ENCODE measurements at places on chromosomes 6 and 20.

- no peak for DNase-seq
Observed at GRCh38 chr6:160137130-160137988, 15.7 kb downstream of the SLC22A1 start.

- no peak for DNase-seq
Observed at GRCh38 chr6:17315262-17315661, 34.1 kb downstream of the RBM24 start.

DNA sequence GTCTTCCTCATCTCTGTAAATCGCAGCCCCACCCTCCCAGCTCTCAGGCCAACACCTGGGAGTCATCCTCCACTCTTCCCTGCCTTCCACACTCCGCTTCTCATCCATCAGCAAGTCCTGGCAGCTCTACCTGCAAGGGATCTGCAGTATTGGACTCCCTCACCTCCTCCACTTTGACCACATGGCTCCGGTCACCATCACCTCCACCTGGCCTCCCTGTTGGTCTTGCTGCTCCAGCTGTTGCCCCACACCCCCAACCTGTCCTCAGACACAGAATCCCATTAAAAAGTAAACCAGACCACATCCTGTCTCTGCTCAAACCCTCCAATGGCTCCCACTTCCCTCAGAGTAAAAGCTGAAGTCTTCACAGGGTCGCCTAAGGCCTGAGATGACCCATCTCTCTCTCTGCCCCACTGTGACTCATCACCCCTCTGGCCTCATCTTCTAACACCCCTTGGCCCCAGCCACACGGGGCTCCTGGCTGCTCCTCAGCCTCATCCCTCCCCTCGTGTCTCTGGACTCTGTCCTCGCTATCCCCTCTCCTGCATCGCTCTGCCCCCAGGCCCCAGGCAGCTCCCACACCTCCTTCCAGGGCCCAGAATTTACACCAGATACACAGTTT, 185.1 kb upstream of the SULF2 start:
- DNase-seq = no peak

GRCh38 chr6:46103441-46104115, 26.2 kb upstream of the ENPP4 start:
- no peak for DNase-seq

- DNase-seq = no peak
Observed at GRCh38 chr6:140366991-140367390, 992.5 kb upstream of the CITED2 start.

GRCh38 chr6:9461188-9461587, 953.7 kb downstream of the TFAP2A start:
- no peak for DNase-seq

DNA sequence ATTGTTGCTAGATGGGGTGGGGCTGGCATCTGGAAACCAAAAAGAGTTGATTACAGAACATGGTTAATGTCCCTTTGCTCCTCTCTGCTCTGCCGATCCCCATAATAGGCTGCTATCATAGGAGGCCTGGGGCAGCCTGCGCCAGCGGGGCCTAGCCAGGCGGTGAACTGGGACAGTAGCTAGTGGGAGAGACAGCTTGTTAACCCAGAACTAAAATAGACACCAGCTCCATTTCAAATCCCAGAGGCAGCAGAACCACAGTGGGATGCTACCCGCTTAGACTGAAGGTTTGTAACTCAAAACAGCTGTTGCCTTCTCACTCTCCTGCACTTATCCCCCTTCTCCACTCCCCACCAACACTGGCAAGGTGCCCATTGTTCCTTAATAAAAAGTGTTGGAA, 98.5 kb downstream of the SSR1 start:
- no peak for DNase-seq

DNA sequence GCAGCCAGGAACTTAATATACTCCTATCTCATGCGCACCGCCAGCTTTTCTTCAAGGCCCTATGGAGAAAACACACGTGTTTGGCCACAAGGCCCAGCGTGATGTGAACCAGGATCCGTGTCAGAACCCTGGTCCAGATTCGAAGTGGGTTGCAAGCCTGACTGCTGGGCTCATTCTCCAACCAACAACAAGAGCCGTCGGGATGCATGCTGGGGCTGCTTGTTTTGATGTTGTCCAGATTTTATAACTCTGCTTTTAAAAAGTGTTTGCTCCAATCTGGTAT, 463 bp upstream of the SLC22A2 start:
- DNase-seq = no peak

DNA sequence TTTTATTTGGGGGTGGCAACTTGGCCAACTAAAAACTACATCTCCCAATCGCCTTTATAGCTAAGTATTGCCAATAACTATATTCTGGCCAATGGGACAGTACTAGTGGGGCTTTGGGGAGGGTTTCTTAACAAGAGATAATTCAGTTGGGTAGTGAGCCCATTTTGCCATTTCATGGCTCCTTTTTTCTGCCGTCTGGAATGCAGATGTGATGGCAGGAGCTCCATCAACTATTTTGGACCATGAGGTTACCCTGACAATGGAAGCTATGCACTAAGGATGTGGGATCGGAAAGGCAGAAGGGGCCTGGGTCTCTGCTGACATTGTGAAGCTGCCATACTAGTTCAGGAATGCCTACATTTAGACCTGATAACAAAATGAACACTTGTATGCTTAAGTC, 67.0 kb upstream of the FOXC1 start:
- DNase-seq = no peak

- DNase-seq = no peak
Observed at GRCh38 chr6:169490830-169491229, 211.0 kb downstream of the WDR27 start.

- DNase-seq = peak; percentile 86
Observed at GRCh38 chr6:72619883-72620696, 1.8 kb upstream of the KCNQ5 start.

DNA sequence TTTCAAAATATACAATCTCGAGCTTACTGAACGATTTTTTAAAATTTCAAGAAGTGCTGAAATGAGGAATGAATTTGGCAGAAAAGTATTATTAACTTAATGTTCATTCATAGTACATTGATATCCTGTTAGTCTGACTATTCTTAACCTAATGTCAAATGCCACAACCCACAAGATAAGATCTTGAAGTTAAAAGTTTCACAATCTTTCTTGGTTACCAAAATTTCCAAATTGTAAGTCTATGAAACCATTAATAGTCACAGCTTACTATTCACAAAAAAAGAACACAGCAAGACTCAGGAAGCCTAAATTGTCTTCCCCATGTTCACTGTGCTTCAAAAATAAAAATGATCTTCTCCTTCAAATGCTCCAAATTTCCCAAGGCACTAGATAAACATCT, 71.3 kb downstream of the HACE1 start:
- no peak for DNase-seq

DNA sequence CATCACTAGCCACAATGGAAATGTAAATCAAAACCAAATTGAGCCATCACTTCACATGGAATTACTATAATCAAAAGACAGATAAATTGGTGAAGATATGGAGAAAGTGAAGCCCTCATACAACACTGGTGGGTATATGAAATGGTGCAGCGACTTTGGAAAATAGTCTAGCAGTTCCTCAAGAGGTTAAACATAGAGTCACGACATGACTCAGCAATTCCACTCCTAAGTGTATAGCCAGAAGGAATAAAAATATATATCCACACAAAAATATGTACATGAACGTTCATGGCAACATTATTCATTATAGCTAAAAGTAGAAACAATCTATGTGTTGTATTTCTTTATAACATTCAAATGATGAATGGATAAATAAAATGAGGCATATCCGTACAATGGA, 33.1 kb upstream of the SH3BGRL2 start:
- no peak for DNase-seq

GRCh38 chr20:5072756-5073659, 46.8 kb downstream of the PCNA start:
- DNase-seq = no peak

DNA sequence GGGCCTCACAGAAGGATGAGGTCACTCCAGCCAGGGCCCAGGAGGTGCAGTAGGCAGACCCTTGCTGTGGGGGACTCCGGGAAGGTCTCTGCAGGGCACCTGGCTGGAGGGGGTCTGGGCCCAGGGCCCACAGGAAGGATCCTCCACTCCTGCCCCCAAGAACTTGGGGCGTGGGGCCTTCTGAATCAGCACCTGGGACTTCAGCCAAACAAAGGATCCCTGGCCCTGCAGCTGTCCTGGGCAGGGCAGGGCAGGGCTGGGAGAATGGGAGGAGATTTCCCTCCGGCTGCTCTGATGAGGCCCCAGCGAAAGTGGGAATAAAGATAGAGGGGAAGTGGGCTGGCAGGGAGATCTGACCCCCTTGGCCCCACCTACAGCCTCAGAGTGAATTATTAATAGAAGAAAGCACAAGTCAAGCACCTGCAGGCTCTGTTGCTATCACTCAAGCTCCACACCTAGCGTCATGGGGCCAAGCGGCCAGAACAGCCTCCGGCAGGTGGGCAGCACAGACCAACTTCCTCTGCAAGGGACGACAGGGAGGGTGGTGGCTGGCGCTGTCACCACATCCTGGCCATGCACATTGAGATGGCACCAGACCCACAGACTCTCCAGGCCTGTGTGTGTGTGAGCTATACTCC, 61.6 kb upstream of the MRPS10 start:
- DNase-seq = no peak

DNA sequence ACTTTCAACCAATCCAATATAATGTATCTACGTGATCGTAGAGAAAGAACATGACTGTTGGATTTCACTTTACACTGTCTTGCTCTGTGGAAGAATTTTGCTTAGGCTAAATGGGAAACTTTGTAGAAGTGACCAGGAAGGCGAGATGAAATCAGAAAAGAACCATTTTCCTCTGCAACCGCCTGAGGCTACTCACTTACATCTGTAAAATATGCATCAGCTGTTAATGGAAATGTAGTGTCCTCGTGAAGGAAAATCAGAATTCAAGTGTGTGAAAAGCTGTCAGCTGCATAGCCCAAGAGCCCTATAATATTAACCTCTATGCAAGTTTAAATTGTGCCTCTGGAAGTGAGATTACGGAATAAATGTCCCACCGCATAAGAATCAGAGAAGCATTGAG, 277.9 kb downstream of the C6orf118 start:
- no peak for DNase-seq

- no peak for DNase-seq
Observed at GRCh38 chr6:43231053-43231452, 1.8 kb upstream of the DNPH1 start.

GRCh38 chr6:105940990-105941389, 145.1 kb upstream of the PRDM1 start:
- no peak for DNase-seq
